CD8-positive, alpha-beta memory T cell (primary cell): ENCODE measurements at places on chromosomes 7 and 10.

DNA sequence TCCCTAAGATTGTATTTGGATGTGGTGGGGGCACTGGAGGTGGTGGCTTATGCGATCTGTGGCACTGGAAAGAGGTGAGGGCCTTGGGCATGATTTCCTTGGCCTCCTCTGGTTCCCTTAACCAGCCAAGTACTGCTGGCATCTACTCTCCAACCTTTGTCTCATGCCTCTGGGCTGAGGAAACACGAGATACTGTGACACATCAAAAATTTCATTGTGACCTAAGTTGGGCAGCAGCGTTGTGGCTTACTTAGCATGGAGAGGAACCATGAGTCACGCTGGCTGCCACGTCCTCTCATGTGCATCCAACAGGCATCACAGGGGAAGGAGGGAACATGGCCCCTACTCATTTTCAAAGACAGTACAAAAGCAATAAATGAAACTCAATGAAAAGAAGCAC lies 29.7 kb upstream of the GSDME start:
- H3K4me3 ChIP-seq: no peak overlapping the region
- no peak for DNase-seq
- no peaks in the 10 kb centered on the region for H3K36me3 ChIP-seq
- H3K27me3 ChIP-seq: no peaks in the 10 kb centered on the region

- no peaks in the 10 kb centered on the region for H3K36me3 ChIP-seq
- no peaks in the 10 kb centered on the region for H3K4me1 ChIP-seq
- DNase-seq: no peak
- H3K4me3 ChIP-seq: no peak overlapping the region
- H3K27me3 ChIP-seq: no peaks in the 10 kb centered on the region
Measured at GRCh38 chr7:155544485-155544884, 1.9 kb downstream of the CNPY1 start.

DNA sequence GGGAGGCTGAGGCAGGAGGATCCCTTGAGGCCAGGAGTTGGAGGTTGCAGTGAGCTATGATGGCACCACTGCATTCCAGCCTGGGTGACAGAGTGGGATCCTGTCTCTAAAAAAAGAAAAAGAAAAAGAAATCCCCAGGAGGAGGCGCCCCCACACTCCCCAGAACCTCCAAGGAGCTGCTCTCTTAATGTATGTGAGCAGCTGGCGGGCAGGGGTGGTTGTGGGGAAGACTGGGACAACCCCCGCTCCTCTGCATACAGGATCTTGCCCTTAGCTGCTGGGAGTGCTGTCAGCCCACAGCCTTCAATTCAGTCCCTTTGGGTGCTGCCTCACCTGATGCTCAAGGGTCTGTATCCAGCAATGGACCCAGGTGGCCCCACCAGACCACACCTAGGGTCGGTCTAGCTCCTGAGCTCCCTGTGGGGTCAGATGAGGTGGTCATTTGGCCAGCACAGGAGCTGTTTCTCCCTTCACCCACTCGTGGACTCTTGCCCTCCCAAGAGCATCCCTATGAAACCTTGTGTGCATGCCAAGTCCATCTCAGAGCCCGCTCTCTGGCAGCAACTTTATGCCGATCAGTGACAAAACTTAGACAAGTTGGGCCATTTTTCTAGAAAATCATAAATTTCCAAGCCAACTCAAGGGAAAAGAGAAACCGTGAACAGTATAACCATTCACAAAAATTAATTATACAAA lies 97.5 kb downstream of the CREM start:
- no peak overlapping the region for H3K4me3 ChIP-seq
- DNase-seq: no peak
- no peaks in the 10 kb centered on the region for H3K36me3 ChIP-seq
- no peak overlapping the region for H3K27ac ChIP-seq

GRCh38 chr7:102819151-102819550 lies 70.4 kb downstream of the FAM185A start:
- no peak for DNase-seq
- H3K27me3 ChIP-seq: no peaks in the 10 kb centered on the region
- H3K36me3 ChIP-seq: no peaks in the 10 kb centered on the region
